Neural crest cell (in vitro differentiated cells): ENCODE measurements at places on chromosomes 13 and 19. TPM values are rescaled to one million over a fixed set of nuclear protein-coding genes. Genes with fewer than 3 reads are reported as not detected.

GRCh38 chr19:51211833-51212232 lies 13.0 kb upstream of the CD33 start:
- DNase-seq: no peak

- peak; percentile 57 for DNase-seq
Observed at GRCh38 chr19:35153701-35154524, 622 bp upstream of the FXYD5 start.

The ZNF534 gene
- total RNA-seq: not detected in 2 replicates

DNA sequence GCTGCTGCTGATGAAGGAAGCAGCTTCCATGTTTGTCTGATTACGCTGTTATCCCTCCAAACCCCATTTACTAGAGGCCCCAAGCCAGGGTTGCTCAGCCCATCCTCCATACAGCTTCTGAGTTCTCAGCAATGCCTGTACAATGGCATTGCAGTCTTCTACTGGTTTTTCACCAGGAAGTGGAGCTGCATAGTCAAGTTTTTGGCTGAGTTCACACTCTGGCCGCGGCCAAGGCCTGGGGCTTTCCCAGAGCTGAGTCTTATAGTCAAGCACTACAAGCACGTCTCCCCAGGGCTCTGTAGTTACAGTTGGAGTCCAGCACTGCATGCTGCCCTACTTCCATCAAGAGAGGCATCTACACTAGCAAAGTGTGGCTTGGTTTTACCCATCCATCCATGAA lies 182.5 kb downstream of the POU4F1 start:
- DNase-seq: no peak

DNA sequence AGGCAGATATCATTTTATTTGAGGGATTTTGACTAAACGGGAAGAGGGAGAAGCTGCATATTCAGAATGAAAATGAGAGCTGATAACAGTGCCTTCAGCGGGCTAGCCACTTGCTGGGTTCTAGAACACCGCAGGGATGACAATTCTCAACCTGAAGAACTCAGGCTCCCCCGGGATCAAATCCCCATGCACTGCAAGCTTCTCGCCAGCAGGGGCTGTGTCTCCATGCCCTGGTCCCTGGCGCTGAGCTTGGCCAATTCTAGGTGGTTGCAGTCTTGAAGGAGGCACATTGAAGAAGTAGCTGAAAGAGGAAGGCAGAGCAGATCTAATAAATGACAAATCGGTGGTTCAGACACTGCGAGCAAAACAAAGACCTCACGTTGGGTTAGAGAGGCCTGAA lies 128.7 kb downstream of the UQCRFS1 start:
- peak; percentile 28 for DNase-seq

The EFNB2 gene
- 79.4 and 83.1 TPM in 2 replicates for total RNA-seq

The CTXN1 gene
- 129 and 130 TPM in 2 replicates for total RNA-seq

GRCh38 chr19:51697169-51697776 lies 4.1 kb downstream of the SPACA6 start:
- no peak for DNase-seq

The C1QTNF9B gene
- total RNA-seq: not detected in 2 replicates

DNA sequence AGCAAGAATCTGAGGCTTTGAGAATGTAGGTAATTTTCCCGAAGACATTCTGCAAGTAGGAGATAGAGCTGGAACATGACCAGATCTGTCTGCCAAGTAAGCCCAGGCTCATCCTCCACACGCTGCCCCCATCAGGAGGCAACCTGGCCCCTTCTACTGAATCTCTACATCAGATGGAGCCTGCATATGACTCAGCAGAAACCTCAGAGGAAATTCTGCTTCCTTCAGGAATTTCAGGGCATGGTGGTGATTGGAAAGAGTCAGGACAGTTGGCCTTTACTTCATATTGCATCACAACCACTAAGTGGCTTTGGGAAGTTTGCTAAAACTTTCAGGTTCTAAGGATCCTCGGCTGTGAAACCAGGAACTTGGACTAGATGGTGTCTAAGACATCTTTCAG lies 85.2 kb downstream of the LRRC63 start:
- no peak for DNase-seq

DNA sequence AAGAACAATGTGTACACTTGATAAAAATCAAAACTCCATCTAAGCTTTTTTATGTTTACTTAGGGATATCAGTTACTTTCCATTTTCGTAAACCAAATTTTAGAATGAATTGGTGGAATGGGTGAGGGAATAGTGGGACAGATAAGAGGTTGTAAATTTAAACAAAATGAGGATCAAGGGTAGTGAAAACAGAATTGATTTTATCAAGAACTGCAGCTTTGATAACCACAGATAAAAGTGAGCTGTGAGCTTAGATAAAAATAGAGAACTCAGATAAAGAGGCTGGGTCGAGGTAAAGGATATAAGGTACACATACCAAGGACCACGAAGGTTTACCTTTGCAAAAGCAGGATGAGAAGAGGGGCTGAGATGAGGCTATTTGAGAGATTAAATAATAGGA lies 813.2 kb upstream of the GPC6 start:
- DNase-seq: no peak

GRCh38 chr19:15251010-15251748 lies 18.9 kb upstream of the EPHX3 start:
- no peak for DNase-seq

- DNase-seq: no peak
Observed at GRCh38 chr13:100667894-100668293, 6.7 kb downstream of the TMTC4 start.

GRCh38 chr13:106795847-106796246 lies 227.9 kb upstream of the ARGLU1 start:
- no peak for DNase-seq

DNA sequence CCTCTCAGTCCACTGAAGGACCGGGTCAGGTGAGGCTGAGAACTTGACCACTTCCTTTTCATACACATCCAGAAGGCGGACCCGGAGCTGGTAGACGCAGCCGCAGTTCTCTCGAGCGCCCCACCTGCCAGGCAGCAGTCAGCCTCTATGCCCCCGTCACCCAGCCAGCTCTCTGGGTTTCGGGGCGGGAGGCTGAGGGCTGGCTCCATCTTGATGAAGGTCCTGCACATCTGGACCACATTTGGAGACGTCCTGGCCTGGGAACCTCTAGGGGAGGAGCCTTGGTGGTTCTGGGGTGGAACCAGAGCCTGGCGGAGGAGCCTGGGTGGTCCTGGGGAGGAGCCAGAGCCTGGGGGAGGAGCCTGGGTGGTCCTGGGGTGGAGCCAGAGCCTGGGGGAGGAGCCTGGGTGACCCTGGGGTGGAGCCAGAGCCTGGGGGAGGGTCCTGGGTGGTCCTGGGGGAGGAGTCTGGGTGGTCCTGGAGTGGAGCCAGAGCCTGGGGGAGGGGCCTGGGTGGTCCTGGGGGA lies 14.3 kb downstream of the MRPS12 start:
- DNase-seq: no peak

The LRG1 gene
- total RNA-seq: 0.09 TPM in 2 replicates

DNA sequence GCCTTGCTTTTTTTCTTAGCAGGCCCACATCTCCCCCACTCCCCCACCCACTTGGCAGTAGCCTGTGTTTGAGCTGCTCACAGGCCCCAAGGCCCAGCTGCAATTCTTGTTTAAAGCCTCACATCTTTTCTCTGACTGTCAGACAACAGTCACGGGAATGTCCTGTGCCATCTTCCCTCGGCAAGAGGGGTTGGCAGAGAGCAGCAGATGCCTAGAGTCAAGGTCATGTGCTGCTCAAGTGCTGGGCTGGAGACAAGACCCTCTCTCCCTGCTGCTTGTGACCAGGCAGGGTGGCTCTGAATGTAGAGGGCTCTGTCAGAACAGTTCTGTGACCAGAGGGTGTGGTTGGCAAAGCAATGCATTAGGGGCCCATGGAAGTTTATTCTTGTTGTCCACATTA lies 47.4 kb downstream of the BBC3 start:
- no peak for DNase-seq

- DNase-seq: no peak
Observed at GRCh38 chr13:46320406-46320805, 66.6 kb downstream of the RUBCNL start.

The GNA15 gene
- not detected in 2 replicates for total RNA-seq

DNA sequence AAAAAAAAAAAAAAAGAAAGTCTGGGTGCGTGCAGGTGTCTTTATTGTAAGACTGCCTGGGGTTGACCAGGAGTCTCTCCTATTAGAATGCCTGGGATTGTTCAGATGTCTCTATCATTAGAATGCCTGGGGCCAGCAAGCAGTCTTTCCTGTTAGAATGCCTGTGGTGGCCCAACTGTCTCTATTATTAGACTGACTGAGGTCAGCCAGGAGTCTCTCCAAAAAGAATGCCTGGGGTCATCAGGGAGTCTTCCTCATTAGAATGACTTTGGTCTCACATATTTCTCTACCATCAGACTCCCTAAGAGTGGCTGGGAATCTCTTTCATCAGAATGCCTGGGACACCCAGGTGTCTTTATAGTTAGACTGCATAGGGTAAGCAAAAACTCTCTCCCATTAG lies 1577.5 kb downstream of the UQCRFS1 start:
- DNase-seq: no peak

DNA sequence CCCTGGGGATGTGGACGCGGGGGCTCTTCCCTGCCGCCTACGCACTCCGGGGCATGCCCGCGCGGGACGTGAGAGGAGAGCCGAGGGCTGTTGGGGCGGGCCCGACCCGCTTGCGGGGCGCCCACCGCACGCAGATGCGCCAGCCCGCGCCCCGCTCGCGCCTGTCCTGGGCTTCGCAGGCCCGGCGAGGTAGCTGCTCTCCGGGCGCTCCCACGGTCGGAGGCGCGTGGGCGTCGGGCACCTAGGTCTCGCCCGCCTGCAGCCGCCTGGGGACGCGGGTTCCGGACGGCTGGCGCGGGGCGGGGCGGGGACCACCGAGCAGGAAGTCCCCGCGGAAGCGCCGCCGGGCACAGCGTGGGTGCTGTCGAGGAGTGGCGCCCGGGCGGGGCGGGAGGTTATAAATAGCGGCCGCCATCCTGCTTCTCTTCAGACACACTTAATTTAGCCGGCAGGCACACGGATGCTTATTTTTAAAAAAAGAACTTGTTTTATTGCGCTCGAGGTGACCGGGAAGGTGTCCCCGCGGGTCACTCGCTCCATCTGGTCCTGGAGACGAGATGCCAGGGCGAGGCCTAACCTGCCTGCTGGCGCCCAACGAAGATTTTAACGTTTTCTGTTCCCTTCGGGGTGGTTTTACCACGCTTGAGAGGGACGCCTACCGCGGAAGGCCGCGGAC lies 561 bp upstream of the GJA3 start:
- no peak for DNase-seq

The PSG2 gene
- not detected in 2 replicates for total RNA-seq

- no peak for DNase-seq
Observed at GRCh38 chr13:74423434-74423833, 289.2 kb upstream of the KLF12 start.
